KG1 (cell line): ENCODE measurements at places on chromosomes 4 and X.

- no peak for DNase-seq
Measured at GRCh38 chr4:100742045-100742444, 224.2 kb upstream of the EMCN start.

DNA sequence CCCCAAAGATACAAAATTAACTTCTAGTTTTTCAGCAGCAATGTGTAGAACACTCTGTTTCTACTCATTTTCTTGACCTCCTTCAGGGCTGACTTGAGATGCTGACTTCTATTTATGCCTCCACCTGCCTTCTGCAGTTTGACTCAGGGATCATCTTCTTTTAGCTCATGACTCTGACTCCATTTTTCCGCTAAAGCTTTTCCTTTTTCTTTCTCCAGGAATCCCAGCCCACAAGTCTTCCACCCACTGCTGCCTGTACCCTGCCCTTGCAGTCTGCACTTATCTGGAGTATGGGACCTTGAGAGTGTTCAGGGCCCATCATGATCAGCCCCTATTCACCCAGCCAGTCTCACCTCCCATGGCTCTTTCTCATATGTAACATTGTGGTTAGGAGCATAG lies 14.9 kb upstream of the KLHL2 start:
- DNase-seq, result no peak

DNA sequence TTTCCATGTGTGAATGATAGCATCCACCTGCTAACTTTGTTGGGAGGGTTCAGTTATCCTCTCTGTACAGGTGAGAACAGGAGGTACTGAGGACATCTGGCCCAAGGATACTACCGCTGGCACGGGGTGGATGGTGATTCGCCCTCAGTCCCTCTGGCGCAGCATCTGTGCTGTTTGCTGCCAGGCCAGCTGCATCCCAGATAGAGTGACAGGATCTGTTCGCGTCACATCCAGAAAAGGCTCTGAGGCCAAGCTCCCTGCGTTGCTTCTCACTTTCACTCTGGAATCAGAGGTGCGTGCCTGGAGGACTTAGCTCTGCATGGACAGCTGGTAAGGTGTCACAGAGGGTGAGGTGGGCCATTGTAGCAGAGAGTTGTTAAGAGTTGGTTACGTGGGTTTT lies 95.4 kb downstream of the TBL1X start:
- no peak for DNase-seq

GRCh38 chrX:149819371-149819770 lies 37.6 kb downstream of the MAGEA9 start:
- no peak for DNase-seq

GRCh38 chr4:41212616-41213203 lies 1.6 kb downstream of the APBB2 start:
- DNase-seq, result no peak
